ENCODE measurements at places on chromosomes 2 and 18. TPM values are rescaled to one million over a fixed set of nuclear protein-coding genes. Genes with fewer than 3 reads are reported as not detected.

DNA sequence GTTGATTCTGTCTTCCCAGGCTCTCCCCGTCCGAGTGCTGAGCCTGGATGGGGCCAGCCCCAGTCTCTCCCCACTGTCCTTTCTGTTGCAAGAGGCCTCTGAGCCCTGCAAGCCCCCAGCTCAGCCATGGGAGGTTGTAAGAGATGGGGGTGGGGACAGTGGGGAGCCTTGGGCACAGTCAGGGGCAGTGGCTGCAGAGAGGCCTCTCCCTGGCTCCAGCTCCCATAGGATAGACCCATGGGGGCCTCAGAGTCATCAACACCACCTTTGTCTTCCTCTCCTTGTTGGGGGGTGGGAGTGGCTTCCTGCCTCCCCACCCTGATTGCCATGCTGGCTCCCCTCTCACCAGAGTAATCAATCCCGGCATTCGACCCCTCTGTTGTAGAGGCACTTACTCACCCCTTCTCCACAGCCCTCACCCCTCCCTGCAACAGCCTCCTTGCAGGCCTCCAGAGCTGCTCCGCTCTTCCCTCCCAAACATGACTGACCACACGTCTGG, 37.5 kb upstream of the NPAS2 start:
- DNase-seq: no peak

- DNase-seq: no peak
Measured at GRCh38 chr2:175431101-175431946, 249.8 kb upstream of the ATP5MC3 start.

DNA sequence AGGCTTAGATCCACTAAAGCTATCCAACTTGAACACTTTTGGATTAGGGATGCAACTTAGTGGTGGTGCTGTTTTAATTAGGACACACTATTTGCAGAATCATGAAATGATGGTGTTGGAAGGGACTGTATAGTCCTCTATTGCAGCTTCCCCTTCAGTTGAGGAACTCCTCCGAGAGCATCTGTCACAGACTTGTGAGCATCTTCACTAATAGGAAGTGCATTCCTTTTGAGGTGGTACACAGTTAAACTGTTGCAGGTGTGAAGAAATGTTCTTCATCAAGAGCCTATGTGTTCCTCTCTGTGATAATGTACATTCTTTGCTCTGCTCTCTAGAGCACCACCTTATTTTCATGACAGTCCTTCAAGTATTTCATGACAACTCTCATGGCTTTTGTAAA, 197.4 kb downstream of the CAMKMT start:
- DNase-seq: no peak

DNA sequence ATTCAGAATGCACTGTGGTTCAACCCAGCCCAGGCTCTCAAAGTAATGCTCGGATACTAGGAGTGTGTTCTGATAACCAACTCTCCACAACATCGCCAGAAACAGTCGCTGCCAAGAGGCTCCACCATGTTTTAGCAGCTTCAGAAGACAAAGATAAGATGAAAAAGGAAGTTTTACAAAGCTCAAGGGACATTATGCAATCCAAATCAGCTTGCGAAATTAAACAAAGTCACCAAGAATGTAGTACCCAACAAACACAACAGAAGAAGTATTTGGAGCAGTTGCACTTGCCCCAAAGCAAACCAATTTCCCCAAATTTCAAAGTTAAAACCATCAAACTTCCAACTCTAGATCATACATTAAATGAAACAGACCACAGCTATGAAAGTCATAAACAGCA, 360.9 kb downstream of the XIRP2 start:
- DNase-seq: no peak

GRCh38 chr18:62812876-62813275, 97.5 kb downstream of the PHLPP1 start:
- DNase-seq: no peak

DNA sequence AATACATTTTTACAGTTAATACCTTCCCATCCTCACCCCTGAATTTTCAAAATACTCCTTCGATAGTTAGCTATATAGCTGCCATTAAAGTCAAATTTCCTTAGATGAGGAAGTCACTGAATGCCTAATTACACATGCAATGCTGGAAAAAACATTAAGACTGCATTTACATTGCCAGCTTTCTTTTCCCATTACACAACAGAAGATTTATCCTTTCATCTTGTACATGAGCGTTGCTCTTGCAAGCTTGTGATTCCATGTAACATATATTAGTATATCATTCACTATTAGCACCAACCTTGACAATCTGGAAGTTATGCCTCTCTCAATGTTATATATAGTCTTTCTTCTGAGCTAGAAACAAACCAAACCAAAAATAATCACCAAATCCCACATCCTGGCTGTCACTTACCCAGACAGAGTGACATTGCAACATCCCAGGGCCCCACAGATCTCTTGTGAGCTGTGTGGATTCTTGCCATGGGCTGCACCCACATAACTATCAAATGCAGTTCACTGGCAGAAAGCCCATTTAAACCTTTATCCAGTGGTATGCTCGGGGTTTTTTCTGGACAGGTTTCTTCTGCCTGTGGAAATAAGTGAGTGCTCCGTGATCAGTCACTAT, 79.2 kb upstream of the PAPOLG start:
- DNase-seq: no peak

NCKAP5 gene
- polyA plus RNA-seq: 6.5 TPM

ALK gene
- polyA plus RNA-seq: 0.30 TPM

LAMA3 gene
- 2.0 TPM for polyA plus RNA-seq
